ENCODE measurements at places on chromosomes 6 and 20.

- DNase-seq = no peak
Observed at GRCh38 chr6:47007657-47008396, 34.3 kb downstream of the ADGRF1 start.

DNA sequence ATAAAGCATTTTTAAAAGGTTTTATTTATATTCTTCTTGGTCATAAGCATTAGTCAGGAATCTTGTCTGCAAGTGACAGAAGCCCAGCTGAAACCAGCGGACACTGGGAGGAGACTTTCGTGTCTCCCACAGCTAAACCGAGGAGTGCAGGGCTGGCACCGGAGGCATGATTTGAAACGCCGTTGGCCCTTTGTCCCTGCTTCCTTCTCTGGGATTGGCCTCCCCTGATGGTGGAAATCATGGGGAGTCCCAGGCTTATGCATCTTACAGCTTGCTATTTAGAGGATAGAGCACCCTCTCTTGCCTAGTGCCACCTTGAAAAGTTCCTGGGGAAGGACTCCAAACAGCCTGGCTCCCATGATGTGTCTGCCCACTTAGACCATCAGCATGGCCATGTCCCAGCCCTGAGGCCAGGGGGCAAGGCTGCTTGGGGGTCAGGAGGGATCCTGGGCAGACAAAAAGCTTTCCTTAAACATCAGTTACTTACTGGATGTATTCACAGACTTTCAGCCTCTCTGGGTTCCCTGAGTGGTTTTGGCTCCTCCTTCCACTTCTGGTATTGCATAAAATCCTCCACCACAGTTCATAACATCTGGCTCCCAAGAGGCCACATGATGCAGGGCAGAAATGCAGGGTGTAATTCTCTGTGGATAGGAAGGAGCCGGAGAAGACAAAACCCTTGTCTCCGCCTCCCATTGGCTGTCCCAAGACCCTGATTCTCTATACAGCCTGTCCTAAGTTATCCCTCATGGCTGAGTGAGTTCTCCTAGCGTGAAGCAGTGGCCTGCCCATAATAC lies 49.3 kb upstream of the INSM1 start:
- DNase-seq = no peak

DNA sequence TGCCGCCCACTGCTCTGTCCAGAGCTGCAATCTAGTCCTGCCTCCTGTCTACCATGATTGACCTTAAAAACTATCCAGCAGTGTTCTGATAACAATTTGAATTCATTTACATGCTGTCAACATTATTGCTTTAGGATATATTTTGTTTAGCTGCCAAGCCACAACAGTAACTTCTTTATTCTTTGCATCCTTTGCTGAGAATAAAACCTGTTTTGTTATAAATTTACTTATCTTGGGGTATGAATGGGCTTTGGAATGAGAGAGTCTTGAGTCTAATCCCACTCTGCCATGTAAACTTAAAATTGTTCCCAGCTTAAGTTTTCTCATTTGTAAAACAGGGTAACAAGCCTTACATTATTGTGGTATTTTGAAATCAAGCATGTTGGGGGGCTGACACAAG lies 116.4 kb downstream of the FLRT3 start:
- no peak for DNase-seq

DNA sequence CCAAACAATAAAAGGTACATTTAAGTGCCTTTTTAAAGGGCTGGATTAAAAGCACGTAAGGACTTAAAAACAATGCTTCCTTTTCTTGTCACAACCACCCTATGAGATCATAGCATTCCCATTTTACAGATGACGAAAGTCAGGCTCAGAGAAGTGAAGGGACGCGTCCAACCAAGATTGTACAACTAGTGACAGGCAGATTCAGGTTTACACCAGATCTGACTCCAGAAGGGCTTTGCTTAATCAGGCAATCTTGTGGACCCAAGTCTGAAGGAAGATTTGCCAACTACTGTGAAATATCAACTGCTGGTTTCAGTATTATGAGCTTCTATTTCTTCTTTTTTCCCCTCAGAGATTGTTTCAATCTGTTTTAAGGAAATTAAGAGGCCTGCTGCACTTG lies 877 bp downstream of the ENPP4 start:
- DNase-seq = no peak

GRCh38 chr6:160667639-160668481 lies 3.8 kb upstream of the LPA start:
- no peak for DNase-seq
